Mammary microvascular endothelial cell (primary cell): ENCODE measurements at places on chromosomes 13 and 19. TPM values are rescaled to one million over a fixed set of nuclear protein-coding genes. Genes with fewer than 3 reads are reported as not detected.

ZNF772 gene
- 10.5 and 15.0 TPM in 2 replicates for total RNA-seq

DHDH gene
- not detected in 2 replicates for total RNA-seq

HSH2D gene
- not detected in 2 replicates for total RNA-seq

FXYD3 gene
- total RNA-seq = not detected in 2 replicates

TGFBR3L gene
- not detected in 2 replicates for total RNA-seq

FUT1 gene
- 5.3 and 6.6 TPM in 2 replicates for total RNA-seq

CNN2 gene
- 166 and 189 TPM in 2 replicates for total RNA-seq

LILRA2 gene
- not detected in 2 replicates for total RNA-seq

RUBCNL gene
- not detected in 2 replicates for total RNA-seq

AP1M2 gene
- total RNA-seq = not detected in 2 replicates

GET3 gene
- 101 and 128 TPM in 2 replicates for total RNA-seq

RGCC gene
- 217 and 221 TPM in 2 replicates for total RNA-seq

PSG1 gene
- 1.1 and 3.1 TPM in 2 replicates for total RNA-seq

ANGPTL8 gene
- total RNA-seq = not detected in 2 replicates

KBTBD7 gene
- 2.3 and 3.6 TPM in 2 replicates for total RNA-seq

SPTBN4 gene
- 0.13 and 0.30 TPM in 2 replicates for total RNA-seq

BSG gene
- total RNA-seq = 537 and 604 TPM in 2 replicates

ADGRE3 gene
- total RNA-seq = not detected in 2 replicates

AKT1S1 gene
- 26.5 and 30.4 TPM in 2 replicates for total RNA-seq

ENOX1 gene
- not detected in 2 replicates for total RNA-seq

JAK3 gene
- total RNA-seq = 4.7 and 5.9 TPM in 2 replicates

GRIN2D gene
- 0.40 and 0.64 TPM in 2 replicates for total RNA-seq

ZNF497 gene
- under 0.01 and 0.59 TPM in 2 replicates for total RNA-seq
